NCI-H524 treated with DMSO at 0.1 percent for 48 hours (cell line): ENCODE measurements at places on chromosomes 4 and X.

- DNase-seq: no peak
Measured at GRCh38 chrX:38891641-38892413, 90.6 kb downstream of the MID1IP1 start.

- no peak for DNase-seq
Measured at GRCh38 chr4:121278811-121279368, 101.9 kb downstream of the QRFPR start.

DNA sequence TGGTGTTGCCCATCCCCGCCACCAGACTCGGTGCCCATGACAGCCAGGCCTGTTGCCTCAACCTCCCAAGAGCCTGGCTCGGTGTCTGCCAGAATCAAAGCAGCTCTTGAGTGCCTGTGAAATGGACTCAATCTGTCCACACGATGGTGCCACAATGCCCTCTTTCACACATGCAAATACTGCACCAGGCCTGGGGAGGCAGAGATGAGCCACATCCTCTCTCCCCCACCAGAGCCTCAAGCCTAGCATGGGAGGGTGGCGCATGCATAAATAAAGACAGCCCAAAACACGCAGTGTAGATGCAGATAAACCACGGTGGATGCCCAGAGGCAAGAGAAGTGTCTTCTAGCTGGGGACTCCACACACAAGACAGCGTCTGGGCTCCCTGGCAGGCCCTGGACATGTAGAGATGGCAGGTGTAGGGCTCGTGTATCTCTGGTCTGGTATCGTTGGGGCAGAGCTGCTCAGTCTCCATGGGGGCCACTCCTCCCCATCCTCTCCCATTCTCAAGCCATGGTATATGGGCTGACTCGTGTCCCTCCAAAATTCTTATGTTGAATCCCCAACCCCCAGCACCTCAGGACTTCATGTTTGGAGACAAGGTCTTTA is 65.6 kb downstream of the JAKMIP1 start:
- no peak for DNase-seq

DNA sequence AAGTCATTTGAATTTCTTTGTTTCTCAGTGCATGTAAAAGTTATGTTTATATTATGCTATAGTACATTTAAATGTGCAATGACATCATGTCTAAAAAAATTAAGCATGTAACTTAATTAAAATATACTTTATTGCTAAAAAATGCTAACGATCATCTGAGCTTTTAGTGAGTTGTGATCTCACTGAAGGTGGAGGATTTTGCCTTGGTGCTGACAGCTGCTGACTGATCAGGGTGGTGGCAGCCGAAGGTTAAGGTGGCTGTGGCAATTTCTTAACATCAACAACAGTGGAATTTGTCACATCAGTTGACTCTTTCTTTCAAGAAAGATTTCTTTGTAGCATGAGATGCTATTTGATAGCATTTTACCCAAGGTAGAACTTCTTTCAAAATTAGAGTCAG is 6.6 kb downstream of the ANAPC4 start:
- DNase-seq: no peak

DNA sequence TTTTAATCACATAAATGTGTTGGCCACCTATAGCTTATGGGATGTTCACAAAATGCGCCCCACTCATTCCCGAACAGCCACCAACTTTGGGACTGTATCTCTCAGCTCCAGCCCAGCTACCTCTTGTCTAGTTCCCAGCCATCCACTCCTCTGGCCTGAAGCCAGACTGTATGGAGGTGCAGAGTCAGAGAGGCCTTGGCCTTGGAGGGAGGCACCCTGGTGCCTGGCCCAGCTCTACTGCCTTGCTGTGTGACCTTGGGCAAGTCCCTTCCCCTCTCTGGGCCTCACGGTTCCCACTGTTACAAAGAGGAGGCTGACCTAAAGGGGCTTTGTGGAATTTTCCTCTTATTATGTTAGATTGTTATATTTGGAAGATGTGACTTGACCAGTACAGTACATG is 13.9 kb downstream of the MAMLD1 start:
- DNase-seq: no peak

DNA sequence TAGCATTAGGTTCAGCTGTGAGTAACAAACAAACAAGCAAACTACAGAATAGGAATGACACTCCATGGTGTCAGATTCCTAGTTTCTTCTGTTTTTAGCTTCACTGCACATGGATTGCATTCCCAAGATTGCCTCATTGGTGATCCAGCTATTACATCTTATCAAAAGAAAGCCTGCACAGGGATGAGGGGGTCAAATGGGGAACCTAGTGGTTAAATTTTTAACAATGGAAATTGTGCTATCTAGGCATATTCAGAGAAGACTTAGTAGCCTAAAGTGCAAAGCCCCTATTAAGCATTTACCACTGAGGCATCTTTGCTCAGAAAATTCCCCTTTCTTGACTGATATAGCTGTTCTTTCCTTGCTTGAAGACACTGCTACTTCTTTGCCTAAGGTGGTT is 3.9 kb upstream of the TTC29 start:
- no peak for DNase-seq

DNA sequence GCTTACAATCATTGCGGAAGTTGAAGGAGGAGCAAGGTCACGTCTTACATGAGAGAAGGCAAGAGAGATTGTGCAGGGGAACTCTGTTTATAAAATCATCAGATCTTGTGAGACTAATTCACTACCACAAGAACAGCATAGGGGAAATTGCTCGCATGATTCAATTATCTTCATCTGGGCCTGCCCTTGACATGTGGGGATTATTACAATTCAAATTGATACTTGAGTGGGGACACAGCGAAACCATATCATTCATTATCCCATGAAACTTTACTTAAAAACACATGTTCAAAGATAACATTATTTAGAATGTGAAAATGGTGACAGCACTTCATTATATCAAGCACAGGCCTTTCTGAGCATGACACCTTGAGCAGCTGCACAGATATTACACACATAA is 1087.8 kb downstream of the C4orf33 start:
- DNase-seq: no peak

DNA sequence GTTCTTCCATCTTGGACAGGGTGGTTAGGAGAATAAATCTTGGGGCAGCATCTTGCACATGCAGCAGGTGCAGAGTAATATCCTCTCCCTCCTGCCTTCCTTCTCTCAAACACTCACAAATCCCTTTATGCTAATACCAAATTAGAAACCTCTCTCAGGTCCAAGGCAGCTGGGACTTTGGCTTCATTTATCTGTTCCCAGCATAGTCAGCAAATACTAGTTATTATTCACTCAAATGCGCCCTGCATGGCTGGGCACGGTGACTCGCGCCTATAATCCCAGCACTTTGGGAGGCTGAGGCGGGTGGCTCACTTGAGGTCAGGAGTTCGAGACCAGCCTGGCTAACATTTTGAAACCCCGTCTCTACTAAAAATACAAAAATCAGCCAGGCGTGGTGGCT is 156.0 kb upstream of the GALNT7 start:
- DNase-seq: no peak

GRCh38 chr4:145618210-145618931 is 814 bp upstream of the MMAA start:
- DNase-seq: no peak

GRCh38 chr4:133390198-133390855 is 241.2 kb downstream of the PCDH10 start:
- no peak for DNase-seq

DNA sequence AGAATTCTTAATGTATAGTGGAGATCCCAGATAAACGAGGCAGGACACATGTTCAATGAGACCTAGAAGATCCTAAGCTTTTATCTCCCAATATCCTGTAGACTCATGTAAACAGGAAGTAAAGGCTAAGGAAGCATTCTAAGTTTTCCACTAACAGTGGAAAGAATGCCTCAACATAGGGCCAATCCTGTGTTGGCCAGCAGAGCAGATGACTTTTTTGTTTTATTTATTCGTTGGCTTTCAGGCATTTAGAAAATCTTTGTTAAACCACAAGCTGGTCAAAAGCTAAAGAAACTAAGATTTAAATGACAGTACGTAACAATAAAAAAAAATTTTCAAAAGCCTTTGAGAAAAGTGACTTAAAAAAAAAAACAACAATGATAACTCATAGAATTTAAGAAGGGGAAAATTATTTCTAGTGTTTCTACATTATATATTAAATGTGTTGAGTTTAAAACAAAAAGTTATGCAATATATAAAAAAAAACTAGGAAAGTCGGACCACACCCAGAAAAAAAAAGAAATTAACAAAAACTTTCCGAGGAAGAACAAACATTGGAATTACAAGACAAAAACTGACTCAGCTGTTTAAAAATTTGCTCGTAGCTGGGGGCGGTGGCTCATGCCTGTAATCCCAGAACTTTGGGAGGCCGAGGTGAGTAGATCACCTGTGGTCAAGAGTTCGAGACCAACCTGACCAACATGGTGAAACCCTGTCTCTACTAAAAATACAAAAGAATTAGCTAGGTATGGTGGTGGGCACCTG is 759.3 kb downstream of the FSTL5 start:
- no peak for DNase-seq

DNA sequence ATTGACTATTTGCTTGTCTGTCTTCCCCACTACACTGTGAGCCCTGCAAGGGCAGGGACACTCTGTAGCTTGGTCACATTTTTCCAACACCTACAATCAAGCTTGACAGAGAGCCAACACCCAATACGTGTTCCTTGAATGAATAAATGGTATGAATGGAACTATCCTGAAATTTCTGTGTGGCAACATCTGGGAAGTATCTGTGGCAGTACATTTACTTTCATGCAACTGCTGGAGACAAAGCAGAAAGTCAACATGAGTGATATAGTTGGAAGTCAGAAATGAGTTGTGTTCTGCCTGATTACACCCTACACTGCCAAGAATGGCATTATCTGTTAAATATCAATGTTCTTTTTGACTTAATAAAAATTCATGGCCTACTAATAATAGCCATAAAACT is 343.5 kb upstream of the F9 start:
- DNase-seq: no peak

- DNase-seq: no peak
Measured at GRCh38 chrX:149151805-149152757, 353.0 kb downstream of the IDS start.

DNA sequence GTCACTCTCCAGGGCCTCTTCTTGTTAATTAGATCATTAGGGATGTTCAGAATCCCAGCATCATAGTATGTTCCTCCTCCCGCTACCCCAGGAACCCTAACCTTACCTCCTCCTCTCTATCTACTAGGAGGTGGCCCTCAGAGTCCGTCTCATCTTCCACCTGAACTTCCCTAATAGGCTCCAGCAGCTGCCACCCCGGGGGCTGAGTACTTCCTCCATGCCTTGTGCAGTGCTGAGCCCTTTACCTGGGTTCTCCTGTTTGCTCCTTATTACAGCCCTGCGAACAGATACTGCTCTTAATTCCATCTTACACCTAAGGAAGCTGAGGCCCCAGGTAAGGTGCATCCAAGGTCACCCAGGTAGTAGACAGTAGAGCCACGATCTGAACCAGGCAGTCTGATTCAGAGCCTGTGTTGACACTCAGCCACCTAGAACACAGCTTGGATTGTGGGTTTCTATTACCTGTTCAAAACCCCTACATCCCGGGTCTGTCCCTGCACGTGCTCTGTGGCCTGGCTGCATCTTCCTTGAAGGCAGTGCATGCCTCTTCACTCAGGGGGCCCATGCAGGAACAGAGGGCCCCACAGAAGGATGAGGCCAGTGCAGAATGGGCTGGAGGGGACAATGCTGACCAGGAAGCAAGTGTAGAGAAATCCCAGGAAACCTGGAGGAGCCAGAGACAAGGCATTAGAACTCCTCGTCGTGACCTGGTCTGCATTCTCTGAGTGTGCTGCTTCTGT is 51.4 kb upstream of the MSANTD1 start:
- DNase-seq: no peak
